Right forelimb (tissue), 1 donor: ENCODE measurements at places on chromosomes 6 and 20.

- no peak for DNase-seq
Measured at GRCh38 chr20:56708991-56709390, 79.9 kb downstream of the TFAP2C start.

DNA sequence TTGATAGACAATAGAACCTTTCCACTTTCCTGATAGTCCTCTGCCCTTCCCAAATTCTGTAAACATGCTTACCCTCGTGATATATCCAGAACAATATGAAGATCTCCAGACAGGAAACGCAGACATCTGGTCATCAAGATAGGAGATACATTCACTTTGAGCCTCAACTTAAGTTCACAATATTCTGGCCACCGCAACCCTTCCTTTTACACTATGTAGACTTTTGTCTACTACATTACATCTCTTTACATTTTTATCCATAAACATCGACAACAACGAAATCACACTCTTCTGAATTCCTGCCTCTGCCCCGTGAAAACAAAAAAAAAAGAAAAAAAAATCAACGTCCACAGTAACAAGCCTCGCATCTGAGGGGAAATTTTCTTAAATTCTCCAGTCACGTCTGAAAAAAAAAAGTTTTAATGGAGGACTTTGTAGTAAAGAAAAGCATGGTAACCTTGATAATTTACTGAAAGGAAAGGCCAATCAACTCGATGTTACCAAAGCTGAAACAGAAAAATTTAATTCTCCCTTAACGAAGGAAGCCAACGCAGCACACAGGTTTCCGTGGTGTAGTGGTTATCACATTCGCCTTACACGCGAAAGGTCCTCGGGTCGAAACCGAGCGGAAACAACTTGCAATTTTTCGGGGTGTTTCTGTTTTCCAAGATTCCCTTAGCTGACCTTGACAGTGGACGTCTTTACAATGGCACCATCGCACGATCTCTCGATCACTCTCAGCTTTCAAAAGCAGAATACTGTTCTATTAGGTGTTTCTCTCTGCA lies 21.8 kb downstream of the POM121L2 start:
- DNase-seq, result no peak

- no peak for DNase-seq
Measured at GRCh38 chr6:156731396-156731795, 45.8 kb upstream of the ARID1B start.

GRCh38 chr20:3452690-3453089 lies 18.1 kb upstream of the ATRN start:
- no peak for DNase-seq

GRCh38 chr6:168709390-168709789 lies 268.4 kb downstream of the SMOC2 start:
- peak; percentile 35 for DNase-seq

GRCh38 chr6:170181338-170181690 lies 109.6 kb downstream of the DLL1 start:
- no peak for DNase-seq

DNA sequence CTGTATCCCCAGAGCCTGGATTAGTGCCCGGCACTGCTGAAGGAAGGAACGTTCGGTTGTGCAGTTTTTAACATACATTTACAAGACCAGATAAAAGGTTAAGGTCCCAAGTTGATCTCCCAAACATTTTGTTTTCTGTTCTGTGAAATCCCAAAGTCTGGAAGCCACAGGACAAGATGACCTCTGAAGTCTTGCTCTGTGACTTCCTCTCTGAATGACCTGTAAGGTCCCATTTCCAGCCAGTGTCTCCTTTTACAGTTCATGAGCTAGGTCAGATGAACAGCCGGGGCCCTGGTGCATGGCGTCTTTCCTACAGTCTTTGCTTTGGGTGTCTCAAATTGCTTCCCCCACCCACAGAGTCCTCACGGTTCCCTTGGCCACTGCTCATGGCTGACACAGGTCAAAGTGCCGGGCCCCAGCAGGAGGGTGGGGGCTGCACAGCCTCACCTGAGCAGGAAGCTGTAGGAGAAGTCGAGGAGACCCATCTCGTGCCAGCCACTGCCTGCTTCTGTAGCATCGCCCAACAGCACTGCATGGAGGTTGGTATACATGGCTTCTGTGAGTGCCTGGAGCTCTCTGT lies 24.0 kb downstream of the PTGIS start:
- DNase-seq, result no peak

- DNase-seq, result peak; percentile 51
Measured at GRCh38 chr6:99521633-99522151, 6.5 kb upstream of the USP45 start.

GRCh38 chr6:169035385-169036240 lies 218.0 kb downstream of the THBS2 start:
- DNase-seq, result peak; percentile 69

GRCh38 chr6:131685266-131685780 lies 15.9 kb downstream of the OR2A4 start:
- no peak for DNase-seq

DNA sequence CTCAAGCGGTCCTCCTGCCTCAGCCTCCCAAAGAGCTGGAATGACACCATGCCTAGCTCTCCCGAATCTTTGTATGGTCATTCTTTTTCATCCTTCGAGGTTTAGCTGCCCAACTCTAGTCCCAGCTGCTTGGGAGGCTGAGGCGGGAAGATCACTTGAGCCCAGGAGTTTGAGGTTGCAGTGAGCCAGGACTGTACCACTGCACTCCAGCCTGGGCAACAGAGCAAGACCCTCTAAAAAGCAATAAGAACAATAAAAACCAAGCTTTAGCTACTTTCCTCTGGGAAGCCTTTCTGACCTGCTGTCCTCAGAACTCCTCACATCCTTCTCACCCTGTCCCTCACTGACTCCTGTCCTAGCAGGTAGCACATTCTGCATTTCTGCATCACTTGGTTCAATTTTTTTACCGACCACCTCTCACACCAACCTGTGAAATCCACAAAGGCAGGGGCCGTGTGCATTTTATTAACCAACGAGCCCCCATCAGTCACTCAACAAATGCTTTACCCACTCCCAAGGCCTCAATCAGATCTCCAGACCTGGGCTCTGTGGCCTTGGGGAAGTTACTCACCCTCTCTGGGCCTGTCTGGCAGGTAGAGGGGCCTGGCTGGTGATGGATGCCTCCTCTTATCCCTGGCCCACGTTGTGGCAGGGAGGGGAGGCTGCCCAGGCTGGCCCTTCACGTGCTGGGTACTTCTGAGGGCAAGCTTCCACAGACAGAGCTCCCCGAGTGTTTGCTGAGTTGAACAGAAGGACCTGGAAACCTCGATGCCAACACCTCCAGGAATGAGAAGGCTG lies 14.7 kb upstream of the SRC start:
- DNase-seq, result no peak

GRCh38 chr6:25487012-25487411 lies 165.0 kb upstream of the SCGN start:
- no peak for DNase-seq

GRCh38 chr6:1686117-1687098 lies 76.7 kb downstream of the FOXC1 start:
- peak; percentile 41 for DNase-seq

GRCh38 chr6:31725502-31726350 lies 2.6 kb downstream of the MPIG6B start:
- DNase-seq, result no peak

GRCh38 chr20:36591281-36591680 lies 14.3 kb upstream of the RAB5IF start:
- DNase-seq, result no peak

DNA sequence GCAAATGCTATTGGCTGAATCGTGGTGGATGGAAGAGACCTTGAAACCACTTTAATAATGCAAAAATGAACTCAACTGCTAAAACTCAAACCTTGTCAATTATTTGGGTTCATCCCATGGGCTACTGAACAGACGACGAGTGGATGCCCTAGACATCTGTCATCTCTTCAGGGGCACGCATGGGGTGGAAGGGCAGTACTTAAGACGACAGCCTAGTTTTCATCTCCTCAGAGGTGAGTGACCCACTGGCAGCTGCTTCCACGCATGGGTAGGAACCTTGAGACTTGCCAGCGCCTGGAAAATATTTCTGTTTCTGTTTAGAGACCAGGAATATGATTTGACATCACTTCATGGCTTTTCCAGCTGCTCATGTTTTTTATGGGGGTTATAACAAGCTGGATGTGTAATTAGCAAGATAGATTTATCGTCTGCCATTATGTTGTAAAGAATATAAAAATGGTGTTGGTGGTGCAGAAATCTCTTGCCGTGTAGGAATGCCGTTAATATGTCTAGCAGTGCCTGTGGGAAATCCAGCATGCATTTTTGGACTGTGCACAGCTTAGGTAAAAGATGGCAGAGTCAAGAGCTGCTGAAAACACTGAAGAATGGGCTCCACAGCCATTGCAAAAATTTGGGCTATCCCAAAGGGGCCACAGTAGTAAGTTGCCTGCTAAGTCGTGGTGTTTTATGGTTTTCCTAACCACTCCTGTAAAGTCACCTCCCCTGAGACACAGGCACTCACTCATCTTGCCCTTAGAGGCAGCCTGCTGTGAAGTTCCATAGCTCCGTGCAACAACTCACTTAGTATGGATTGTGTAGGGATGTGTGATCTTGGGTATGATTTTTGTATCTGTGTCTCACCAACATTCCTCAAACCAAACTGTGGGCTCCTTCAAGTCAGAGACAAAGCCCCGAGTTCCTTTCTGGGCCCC lies 203.3 kb downstream of the EYA2 start:
- no peak for DNase-seq

DNA sequence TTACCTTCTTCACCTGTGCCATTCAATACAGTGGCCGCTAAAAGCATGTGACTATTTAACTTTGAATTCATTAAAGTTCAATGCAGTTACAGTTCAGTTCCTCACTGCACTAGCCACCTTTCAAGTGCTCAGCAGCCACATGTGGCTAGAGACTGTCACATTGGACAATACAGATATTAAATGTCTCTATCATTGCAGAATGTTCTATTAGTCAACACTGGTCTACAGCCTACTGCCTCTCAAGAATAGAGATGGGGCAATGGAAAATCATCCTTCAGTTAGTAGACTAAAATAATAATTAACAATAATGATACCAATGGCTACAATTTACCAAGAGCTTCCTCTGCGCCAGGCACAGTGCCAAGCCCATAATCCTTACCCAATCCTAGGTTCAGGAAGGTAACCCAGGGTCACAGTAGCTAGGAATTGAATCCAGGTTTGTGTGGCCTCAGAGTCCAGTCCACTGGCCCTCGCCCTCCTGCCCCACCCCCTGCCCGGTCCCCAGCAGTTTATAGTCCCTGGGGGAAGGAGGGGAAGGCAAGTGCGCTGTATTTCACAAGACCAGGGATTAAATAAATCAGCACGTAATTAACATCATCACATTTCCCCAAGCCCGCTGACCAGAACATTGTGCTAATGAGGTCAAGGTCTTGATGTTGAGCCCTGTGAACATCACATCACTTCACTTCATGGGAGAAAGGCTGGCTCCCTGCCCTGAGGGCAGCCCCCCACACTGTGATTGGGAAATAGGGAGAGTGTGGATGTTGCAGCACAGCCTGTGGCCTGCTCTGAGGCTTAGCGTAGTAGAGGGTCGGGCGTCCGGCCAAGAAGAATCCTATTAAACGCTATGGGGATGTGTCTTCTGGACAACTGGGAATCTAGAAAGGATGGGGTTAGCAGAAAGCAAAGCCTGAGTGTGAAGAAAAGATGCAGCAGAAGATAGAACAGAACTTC lies 147.2 kb downstream of the VEGFA start:
- no peak for DNase-seq

- no peak for DNase-seq
Measured at GRCh38 chr20:58877050-58877975, 24.8 kb downstream of the GNAS start.

DNA sequence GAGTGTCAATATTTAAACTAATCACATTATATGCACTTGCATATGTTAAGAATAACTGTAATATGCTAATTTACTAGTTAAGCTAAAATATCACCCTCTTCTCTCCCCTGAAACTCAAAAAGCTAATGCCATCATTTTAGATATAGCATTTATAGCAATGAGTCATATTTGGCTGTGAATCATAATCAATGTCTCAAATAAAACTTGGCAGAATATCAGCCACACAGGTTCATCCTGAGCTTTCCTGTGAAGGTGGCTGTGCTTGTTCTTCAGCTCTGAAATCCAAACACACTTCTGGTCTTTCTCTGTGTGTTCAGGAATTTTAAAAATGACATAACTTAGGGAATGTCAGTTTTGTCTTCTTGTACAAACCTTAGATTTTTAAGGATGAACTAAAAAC lies 12.8 kb upstream of the PNRC1 start:
- DNase-seq, result no peak

GRCh38 chr6:6176127-6176526 lies 144.3 kb downstream of the F13A1 start:
- no peak for DNase-seq

DNA sequence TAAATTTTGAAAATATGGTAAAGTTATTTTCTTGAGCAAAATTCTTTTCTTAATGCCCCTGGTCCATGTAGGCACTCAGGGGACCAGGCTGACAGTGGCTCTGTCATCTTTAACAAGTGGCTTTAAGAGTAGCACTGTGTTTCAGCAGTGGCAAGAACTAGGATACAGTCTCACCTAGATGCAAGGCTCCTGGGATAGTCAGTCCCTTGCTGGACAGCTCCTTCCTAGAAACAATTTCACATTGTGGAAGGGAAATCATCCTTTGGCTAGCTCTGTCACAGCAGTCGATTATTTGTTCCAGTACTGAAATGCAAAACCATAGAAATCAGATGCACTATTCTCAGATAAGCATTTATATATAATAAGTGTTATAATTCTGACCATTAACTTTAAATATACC lies 175.4 kb upstream of the KCNQ5 start:
- DNase-seq, result no peak

DNA sequence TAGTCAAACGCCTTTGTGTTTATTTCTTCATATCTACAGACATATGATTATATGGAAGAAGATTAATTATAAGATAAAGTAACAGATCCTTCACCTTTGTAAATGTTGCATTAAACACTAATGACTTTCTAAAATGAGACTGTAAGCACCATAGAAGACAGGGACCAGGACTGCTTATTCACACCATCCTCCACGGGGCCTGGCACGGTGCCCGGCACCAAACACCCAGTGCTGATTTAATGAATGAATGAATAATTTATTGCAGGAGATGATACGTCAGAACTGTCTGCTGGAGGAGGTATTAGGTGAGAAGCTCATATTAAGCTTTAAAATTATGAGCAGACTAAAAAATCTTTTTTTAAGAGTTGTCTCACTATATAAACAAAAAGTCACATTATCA lies 88.3 kb downstream of the SLX4IP start:
- no peak for DNase-seq

- DNase-seq, result no peak
Measured at GRCh38 chr6:87837444-87837843, 135.4 kb upstream of the AKIRIN2 start.

GRCh38 chr20:61531553-61532345 lies 279.7 kb downstream of the CDH4 start:
- DNase-seq, result no peak

- no peak for DNase-seq
Measured at GRCh38 chr6:134061440-134061839, 9.0 kb upstream of the SLC2A12 start.
